Right atrium auricular region (tissue), 2 donors: ENCODE measurements at places on chromosomes 4 and X. TPM values are rescaled to one million over a fixed set of nuclear protein-coding genes. Genes with fewer than 3 reads are reported as not detected.

Gene MTNR1A
- not detected for total RNA-seq

DNA sequence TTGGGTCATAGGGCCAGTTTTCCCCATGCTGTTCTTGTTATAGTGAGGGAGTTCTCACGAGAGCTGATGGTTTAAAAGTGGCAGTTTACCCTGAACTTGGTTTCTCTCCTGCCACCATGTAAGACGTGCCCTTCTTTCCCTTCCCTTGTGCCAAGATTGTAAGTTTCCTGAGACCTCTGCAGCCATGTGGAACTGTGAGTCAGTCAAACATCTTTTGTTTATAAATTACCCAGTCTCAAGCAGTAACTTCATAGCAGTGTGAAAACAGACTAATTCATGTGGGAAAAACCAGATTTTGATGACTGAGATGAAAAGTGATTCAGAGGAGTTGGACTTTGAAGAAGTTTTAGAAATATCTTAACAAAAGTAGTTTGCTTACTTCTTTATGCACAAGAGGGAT is 101.4 kb downstream of the ARHGAP10 start:
- no peak for DNase-seq

Gene GPM6B
- 9.0 TPM for total RNA-seq

DNA sequence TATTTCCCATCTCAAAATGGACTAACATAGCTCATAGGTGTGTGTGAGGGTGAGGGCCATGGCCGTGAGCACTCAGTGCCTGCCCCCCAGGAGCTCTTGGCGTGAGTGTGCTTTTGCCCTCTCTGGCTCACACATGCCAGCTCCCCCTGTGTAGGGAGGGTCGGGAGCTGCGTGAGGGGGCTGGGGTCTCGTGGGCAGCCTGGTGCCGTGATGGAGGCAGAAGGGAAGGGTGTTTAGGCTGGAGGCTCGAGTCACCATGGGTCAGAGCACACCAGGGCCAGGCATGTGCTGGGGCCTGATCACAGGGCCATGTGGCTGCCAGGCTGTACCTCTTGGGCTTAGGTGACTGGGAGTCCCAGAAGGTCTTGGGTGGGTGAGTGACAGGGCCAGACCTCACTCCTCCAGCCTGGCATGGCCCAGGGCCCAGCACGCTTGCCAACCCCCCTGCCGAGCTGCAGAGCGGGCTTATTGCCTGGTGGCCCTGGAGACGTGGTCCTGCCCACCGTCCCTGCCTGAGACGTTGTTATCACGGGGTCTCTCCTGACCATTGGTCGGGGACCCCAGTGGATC is 44.0 kb downstream of the ADRA2C start:
- DNase-seq, result no peak

Gene ZNF280C
- 2.3 TPM for total RNA-seq

DNA sequence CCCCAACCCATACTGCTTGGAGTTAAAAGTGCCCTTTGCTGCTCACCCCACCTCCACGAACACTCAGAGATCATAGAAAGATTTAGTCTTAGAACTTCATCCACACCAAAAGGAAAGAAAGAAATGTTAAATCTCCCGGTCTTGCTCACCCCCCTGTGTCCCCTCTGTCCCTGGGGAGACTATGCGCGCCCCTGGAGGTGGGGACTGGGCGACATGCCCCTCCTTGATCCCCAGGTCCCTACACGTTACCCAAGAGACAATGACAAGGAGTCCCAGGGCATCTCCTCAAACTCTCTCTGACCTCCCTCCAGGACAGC is 620 bp downstream of the ITM2A start:
- no peak for DNase-seq

GRCh38 chr4:54645830-54646229 is 11.9 kb upstream of the KIT start:
- no peak for DNase-seq

DNA sequence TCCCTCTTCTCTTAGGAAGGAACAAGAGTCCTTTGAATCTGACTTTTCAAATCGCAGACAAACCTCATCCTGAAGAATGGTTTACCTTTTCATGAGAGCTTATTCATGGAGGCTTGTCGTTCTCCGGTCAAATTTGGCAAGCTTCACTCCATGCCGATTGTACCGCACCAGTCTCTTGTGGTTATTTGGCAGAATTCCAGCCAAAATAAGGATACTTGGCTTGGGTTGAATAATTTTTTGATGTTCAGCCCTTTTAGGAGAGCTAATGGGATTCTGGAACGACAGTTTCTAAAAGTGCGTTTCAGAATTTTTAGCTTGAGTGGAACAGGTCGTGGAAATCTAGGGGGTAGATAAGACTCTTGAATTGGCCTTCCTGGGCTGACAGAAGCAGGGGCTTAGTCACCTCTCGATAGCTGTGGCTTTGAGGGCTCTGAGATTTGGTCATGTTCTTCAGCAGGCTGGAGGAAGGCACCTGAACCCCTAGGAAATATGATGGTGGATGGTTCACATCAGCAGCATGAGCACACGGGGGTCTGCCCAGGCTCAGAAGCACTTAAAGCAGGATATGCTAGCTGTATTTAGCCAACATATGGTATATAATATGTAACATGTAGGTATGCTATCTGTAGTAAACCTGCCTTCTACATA is 1.5 kb downstream of the KLHL2 start:
- DNase-seq, result no peak

DNA sequence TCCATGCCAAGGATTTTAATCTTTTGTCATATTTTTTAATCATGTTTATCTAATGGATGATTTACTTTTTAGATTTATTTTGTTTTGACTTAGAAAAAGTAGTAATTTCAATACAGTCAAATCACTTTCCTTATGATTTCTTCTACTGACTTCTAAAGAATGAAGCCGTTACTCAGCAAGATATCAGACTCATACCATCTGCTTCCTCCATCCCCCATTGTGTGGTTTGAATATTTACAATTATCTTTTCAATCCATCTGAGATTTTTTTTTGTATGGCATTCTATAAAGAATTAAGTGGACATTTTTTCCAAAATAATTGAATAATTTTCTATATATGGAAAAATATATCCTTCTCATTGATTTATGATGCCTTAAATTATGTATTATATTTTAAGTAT is 565.4 kb upstream of the ATOH1 start:
- DNase-seq, result no peak

Gene SYP
- total RNA-seq, result 2.8 TPM

DNA sequence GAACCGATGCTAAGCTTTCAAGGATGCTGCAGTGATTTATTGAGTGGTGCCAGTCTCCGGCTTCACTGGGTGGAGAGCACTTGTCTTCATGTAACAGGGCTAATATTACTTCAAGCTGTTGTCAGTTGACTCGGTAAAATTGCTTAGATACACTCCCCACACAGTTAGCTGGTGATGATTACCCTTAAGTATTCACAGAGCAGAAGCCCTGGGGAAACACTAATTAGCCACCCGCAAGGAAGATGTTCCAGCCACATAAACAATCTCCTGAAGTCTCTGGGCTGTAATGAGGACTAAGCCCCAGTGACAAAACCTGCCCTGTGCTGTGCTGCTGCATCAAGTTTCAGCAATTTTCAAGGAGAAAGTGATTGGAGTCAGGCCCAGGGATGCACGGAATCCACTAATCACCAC is 37.3 kb upstream of the GK2 start:
- no peak for DNase-seq

DNA sequence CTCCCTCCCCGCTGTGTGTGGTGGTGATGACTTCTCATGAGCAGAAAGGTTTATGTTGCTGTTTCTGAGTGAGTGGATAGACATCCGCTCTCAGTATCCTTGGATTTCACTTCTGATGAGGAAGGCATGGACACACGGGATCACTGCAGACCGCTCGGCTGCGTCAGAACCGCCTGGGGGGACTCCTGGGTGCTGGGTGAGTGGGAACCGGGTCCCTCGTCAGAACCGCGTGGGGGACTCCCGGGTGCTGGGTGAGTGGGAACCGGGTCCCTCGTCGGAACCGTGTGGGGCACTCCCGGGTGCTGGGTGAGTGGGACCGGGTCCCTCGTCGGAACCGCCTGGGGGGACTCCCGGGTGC is 9.0 kb downstream of the CTBP1 start:
- DNase-seq, result no peak

Gene ITGB1BP2
- total RNA-seq, result 102 TPM

- DNase-seq, result no peak
Measured at GRCh38 chrX:28347476-28347875, 239.8 kb upstream of the IL1RAPL1 start.

Gene VEGFD
- 1.6 TPM for total RNA-seq

Gene TLR10
- not detected for total RNA-seq

DNA sequence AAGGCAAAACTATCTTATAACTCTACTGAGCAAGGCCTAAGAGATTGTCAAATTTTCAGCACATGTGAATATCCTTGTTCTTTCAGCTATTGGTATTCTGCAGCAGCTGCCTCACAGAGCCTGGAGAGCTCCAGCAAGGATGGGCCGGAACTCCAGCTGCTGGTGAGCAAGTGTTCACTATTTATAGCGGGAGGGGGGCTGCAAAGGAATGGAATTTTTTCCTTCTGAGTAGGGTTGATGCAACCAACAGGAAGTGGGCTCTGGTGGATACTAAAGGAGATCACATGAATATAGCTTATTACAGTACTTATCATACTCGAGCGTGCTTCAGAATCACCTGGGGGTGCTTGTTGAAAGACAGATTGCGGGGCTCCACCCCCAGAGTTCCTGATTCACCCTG is 20.2 kb upstream of the SETD7 start:
- no peak for DNase-seq
